MV-4-11 (cell line): ENCODE measurements at places on chromosomes 4 and X.

DNA sequence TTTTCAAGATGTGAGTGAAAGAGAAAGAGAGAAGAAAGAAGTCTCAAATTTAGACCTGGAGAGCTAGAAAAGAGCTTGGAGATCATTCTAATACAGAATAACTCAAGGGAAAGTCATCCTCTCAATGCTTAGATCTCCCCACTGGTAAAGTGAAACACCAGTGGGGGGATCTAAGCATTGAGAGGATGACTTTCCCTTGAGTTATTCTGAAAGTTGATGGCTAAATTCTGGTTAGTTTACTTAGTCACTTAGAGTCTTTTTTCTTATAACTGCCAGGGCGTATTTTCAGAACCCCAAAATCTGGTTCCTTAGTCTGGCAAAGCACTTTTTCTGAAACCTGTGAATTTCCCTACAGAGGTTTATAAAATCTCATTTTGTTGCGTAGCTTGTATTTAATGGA, 198.6 kb downstream of the ARHGAP24 start:
- DNase-seq = no peak

- no peak for DNase-seq
These were observed 41.3 kb downstream of the HTT start for GRCh38 chr4:3115637-3116270.

- DNase-seq = peak; percentile 71
These were observed 23.7 kb downstream of the PLS3 start for GRCh38 chrX:115584696-115585095.

GRCh38 chr4:26171501-26171900, 149.3 kb upstream of the RBPJ start:
- no peak for DNase-seq

GRCh38 chr4:46329118-46329976, 60.6 kb downstream of the GABRA2 start:
- peak; percentile 32 for DNase-seq

GRCh38 chrX:108097380-108097779, 5.8 kb downstream of the ATG4A start:
- no peak for DNase-seq

GRCh38 chrX:44480591-44480990, 62.1 kb downstream of the FUNDC1 start:
- DNase-seq = no peak

GRCh38 chr4:95183656-95184408, 364.9 kb downstream of the UNC5C start:
- no peak for DNase-seq

DNA sequence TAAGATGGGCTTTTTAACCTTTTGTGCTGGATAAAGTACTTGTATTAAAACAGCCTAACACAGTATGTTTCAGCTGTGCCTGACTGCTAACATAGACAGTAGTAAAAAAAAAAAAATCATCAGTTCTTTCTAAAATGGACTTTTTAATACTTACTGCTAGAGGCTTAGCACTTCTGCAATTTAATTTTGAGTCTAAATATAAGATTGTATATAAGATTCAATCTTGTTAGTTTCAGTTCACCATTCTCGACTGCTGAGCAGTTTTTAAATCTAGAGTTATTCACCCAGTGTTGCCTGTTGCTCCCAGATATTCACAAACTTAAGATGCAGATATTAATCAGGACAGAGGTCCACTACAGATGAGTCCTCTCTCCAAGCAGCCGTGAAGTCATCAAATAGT, 6.8 kb downstream of the PLA2G12A start:
- DNase-seq = peak; percentile 38

DNA sequence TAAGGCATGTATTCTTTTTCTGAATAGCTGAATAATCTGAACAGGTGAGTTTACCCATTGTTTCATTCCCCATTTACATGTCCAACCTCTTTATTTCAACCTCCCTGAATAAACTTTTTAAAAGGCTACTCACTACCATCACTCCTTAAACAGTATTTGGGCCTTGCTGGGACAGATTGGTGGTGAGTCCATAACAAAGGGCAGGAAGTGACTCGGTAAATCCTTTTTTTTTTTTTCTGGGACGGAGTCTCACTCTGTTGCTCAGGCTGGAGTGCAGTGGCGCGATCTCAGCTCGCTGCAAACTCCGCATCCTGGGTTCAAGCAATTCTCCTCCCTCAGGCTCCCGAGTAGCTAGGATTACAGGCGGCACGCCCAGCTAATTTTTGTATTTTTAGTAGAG, 23.4 kb upstream of the SEC24B start:
- no peak for DNase-seq

DNA sequence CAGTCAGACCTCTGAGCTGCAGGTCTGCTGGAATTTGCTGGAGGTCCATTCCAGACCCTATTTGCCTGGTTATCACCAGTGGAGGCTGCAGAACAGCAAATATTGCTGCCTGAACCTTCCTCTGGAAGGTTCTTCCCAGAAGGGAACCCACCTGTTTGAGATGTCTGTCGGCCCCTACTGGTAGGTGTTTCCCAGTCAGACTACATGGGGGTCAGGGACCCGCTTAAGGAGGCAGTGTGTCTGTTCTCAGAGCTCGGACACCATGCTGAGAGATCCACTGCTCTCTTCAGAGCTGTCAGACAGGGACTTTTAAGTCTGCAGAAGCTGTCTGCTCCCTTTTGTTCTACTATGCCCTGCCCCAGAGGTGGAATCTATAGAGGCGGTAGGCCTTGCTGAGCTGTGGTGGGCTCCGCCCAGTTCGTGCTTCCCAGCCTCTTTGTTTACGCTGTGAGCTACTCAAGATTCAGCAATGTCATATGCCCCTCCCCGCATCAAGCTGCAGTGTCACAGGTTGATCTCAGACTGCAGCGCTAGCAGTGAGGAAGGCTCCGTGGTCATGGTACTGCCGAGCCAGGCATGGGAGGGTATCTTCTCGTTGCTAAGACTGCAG, 44.1 kb upstream of the KDR start:
- no peak for DNase-seq

GRCh38 chr4:159266981-159267868, 164.3 kb downstream of the RAPGEF2 start:
- no peak for DNase-seq

- no peak for DNase-seq
These were observed 227.1 kb upstream of the LCORL start for GRCh38 chr4:18248611-18249010.

- no peak for DNase-seq
These were observed 6.7 kb upstream of the ZCCHC18 start for GRCh38 chrX:104105330-104106262.
